GM04503 (cell line): ENCODE measurements at places on chromosomes 2 and 18.

DNA sequence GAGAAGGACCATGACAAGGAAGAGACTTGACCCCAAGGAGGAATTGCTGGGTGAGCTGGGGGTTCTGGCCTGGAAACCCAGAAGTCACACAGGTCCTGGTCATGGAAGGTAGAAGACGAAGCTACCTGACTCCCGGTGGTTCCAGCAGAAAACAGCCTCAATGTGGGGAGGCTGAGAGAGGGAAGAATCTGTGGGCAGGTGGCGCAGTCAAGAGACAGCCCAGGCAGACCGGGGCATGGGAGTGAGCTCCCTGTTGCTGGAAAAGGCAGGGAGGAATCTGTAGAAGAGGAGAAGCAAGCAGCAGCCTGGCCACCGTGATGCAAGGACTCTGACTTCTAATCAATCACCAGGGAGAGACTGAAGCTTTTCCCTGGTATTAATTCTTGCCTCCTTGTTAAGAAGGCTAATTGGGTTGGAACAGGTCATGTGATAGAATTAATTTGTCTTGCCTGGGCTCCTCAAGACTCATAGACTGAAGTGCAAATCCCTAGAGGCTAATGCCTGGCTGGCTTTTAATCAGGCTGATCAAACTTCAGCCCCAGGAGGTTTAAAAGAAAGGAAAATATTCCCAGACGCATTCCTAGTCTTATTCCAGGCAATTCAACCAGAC, 30.1 kb downstream of the CNGA3 start:
- no peak for DNase-seq

DNA sequence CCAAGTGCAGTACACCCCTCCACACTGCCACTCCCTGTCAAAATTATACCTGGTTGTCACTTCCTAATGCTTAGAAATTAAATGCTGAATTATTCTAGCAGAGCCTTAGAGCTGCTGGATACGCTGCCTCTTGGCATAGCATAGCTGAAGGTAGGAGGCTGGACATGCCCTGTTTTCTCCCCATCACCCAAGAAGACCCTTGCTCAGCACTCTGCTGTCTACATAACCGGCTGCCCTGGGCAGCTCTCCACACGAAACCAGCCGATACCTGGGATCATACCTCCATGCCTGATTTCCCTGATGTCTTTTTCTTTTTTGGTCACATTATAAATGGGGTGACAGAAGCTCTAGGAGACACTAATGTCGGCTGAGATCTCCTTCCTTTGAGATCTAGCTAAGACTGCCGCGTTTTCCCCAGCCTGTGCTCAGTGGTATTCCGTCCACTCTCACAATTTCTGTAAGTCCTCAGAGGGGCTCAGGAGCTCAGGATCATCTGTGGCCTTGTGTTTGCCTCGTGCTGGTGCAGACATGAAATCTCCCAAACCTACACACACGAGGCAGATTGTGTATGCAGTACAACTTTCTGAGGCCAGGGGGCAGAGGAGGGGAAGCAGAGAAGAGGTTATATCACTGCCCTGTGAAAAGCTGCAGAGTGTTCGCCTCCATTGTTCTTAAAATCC, 13.5 kb upstream of the ZAP70 start:
- DNase-seq, result no peak

- peak; percentile 49 for DNase-seq
These were observed 6.7 kb downstream of the TMBIM1 start for GRCh38 chr2:218285604-218286003.

GRCh38 chr2:114446571-114446970, 4.1 kb downstream of the DPP10 start:
- no peak for DNase-seq

DNA sequence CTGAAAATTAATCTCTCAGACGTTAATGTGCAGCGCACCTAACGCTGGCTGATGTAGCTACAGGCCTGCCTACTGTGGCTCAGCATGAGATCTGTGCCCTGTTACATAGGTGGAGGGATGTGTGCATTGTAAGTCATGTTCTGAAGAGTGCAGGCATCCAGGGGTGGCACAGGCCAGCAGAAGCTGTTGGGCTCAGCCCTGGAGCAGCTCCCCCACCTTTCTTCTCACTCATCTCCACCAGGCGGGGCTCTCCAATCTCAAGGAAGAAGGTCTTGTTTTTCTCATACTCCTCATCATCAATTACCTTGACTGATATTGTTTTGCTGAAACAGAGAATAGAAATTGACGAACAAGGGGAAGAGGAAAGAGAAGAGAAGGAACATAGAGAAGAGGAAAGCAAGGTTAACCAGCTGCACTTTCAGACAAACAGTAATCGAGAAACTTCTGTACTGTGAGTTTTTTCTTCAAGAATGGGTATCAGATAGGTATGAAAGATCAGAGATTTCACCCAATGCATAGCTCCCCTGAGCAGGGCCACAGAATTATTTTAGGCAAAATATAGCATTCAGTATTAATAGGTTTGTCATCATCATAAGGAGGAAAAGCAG, 273.6 kb downstream of the SLC8A1 start:
- DNase-seq, result no peak

- no peak for DNase-seq
These were observed 79.2 kb upstream of the EML6 start for GRCh38 chr2:54644236-54644635.

DNA sequence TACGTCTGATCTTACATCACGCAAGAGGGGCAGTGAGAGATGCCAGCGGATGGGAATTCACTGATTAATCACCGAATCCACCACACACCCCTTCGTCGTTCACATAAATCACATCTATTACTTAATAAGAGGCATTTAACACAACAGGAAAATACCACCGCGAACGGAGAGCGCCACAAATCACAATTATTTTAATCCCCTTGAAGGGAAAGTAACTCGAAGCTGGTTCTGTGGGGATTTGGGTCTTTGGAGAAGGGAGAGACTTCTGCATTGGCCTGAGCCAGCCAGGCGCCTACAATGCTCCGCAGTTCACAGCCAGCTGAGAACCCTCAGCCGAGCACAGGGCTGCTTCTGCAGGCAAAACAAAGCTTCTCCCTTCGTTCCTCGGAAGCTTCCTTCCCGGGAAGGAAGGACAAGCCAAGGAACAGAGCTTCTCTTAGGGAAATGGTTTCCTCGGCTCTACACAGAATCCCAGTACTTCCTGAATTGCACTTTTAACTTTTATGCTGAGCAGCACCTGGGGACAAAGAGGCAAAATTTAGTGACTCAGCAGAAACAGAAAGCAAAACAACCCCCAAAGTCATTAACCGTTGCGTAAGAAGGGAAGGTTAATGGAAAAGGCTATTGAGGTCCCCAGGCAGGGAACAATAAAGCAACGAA, at the start of gene LRP1B:
LRP1B (minus strand) TSS at position 7 of the 660 bp plus-strand sequence. CDS start 287 bp downstream, outside the sequence.
- DNase-seq, result no peak

DNA sequence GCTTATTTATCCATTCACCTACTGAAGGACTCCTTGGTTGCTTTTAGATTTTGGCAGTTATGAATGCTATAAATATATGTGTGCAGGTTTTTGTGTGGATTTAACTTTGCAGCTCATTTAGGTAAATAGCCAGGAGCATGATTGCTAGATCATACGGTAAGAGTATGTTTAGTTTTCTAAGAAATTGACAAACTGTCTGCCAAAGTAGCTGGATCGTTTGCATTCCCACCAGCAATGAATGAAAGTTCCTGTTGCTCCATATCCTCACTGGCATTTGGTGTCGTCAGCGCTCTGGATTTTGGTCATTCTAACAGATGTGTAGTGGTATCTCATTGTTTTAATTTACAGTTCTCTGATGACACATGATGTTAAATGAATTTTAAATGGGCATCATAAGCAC, 8.7 kb upstream of the DIPK1C start:
- no peak for DNase-seq

DNA sequence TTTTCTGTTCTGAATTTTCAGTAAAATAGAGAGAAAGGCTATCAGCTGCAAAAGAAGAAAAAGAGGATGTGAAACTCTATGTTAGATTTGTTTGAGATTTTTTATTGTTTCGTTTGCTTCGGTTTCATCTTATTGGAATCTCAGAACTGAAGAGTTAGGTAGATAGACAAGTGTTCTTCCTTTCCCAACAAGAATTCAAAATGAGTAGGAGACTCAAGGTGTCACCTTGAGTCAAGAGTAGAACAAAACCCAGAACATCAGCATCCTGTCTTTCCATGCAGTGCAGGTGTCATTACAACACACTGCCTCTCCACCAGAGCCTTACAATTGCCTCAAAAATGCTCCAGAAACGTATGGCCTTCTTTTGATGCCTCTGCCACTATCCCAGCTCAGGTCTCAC, 21.1 kb downstream of the NBAS start:
- DNase-seq, result no peak

GRCh38 chr2:191272064-191272463, 26.9 kb downstream of the MYO1B start:
- DNase-seq, result no peak

GRCh38 chr2:221431477-221431876, 140.6 kb downstream of the EPHA4 start:
- DNase-seq, result no peak
